Cardiac septum (tissue), 1 donor: ENCODE measurements at places on chromosomes 1 and 21. TPM values are rescaled to one million over a fixed set of nuclear protein-coding genes. Genes with fewer than 3 reads are reported as not detected.
A peak's percentile ranks its signal among the peaks of the same experiment; 100 is the strongest.

GRCh38 chr21:40575976-40576375, 271.0 kb downstream of the DSCAM start:
- no peak for DNase-seq

DNA sequence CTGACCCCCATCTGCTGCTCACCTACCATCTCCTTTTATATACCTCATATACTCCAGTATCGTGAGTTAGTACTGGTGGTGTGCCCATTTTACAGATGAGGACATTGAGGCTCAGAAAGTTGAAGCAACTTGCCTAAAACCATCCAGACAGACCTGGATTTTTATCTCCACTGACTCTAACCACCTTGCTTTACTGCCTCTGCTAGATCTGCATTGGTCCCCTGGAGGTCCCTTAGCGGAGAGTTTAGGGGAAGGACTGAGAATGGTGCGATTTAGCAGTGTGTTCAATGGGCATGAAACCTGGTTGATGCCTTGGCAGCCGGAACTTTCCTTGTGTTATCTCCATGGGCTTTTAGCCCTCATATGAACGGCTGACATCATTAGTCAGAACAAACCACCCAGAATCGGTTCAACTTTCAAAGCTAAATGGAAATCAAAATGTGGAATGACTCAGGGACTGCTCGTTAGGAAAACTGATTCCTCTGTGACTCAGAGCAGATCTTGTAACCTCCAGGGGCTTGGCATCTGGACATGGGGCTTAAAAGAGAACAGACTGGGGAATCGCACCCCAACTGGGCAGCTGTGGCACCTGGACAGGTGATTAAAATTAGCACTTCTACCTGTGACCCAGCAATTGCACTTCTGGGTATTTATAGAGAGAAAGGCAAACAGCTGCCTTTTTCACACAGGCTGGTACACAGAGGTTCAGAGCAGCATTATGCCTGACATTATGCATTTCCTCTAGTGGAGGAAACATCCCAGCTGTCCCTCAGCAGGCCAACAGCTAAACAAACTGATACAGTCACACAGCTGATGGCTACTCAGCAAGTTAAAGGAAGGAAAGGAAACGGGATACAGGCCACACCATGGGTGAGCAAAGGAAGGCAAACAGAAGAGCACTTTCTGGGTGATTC, 25.3 kb downstream of the TMEM51 start:
- no peak for DNase-seq

GRCh38 chr1:52756020-52756419, 29.8 kb downstream of the ZYG11B start:
- no peak for DNase-seq

Gene NR1I3
- not detected for total RNA-seq

Gene NBPF6
- total RNA-seq, result not detected

- no peak for DNase-seq
Observed at GRCh38 chr1:40755067-40755466, 28.5 kb upstream of the KCNQ4 start.

DNA sequence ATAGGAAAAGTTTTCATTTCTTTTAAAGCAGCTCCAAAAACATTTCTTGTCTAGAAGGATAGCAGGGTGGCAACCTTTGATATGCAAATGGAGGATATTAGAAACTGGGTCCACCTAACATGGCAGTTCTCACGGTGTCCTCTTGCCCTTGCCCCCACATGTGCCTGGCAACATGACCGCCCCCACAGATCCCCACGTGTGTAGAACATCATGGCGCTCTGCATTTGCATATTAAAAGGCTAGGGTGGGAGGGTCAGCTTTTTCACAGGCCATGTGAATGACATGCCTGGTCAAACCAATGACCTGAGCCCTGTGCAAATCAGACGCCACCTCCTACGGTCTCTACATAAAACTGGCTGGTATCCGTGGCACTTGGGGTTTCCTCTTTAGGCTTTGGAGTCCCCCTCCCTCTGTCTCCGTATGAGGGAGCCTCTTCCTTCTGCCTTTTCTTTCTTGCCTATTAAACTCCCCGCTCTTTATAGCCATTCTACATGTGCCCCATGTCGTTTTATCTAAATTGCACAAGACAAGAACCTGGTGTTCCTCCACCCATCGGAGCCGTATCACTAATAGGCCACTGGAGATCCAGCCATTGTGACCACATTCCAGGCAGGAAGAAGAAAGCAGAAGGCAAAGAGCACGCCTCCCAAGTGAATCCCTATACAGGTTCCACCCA, 71.3 kb downstream of the WDR4 start:
- no peak for DNase-seq

GRCh38 chr21:43868461-43868860, 3.4 kb downstream of the AGPAT3 start:
- DNase-seq, result peak; percentile 19

GRCh38 chr1:247459507-247459906, 1.6 kb upstream of the OR2B11 start:
- no peak for DNase-seq

DNA sequence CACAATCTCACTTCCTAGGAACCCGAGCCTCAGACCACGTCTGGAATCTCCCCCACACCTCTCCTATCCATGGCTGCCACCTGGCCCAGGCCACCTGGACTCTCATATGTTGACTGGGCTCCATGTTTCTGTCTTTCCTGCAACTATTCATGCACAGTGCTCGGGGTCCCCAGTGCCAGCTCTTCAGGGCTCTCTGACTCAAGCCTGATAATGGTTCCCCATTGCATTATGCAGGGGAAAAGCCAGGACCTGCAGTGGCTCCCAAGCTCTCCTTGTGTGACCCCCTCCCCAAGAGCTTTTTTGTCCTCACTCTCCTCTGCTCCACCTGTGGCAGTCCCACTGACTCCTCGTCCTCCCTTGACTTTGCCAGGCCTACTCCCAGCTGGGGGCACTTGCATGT, 417.6 kb downstream of the NPHP4 start:
- no peak for DNase-seq

DNA sequence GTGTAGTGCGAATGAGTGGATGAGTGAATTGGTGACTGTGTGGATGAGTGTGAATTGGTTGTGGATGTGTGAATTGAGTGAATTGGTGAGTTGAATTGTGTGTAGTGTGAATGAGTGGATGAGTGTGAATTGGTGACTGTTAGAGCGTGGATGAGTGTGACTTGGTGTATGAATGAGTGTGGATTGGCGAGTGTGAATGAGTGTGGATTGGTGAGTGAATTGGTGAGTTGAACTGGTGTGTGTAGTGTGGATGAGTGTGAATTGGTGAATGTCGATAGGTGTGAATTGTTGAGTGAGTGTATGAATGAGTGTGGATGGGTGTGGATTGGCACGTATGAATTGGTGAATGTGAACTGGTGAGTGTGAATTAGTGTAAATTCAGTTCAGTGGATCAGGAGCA, 7.7 kb downstream of the AURKAIP1 start:
- DNase-seq, result no peak

DNA sequence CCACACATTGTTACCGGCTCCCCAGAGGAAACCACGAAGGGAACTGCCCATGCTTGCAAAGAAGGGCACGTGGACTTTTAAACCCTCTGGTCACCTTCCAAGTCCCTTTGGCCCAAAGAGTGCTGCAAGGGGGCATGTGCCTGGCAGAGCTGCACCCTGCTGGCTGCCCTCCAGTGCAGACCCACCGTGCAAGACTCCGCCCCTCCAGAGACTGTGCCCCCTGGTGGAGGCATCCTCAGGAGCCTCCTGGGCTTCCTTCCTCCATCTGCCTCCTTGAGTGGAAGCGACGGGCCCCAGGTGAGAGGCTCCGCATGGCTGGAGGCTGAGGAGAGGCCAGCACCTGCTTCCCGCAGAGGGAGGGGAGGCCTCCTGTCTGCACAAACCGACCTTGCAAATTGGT, 100.6 kb downstream of the CRYAA start:
- DNase-seq, result no peak

Gene SH3D21
- total RNA-seq, result 3.3 TPM

Gene OR2T29
- not detected for total RNA-seq

GRCh38 chr1:50861772-50862171, 98.3 kb downstream of the FAF1 start:
- no peak for DNase-seq

GRCh38 chr1:19000065-19000464, 43.6 kb upstream of the IFFO2 start:
- DNase-seq, result no peak

- no peak for DNase-seq
Observed at GRCh38 chr1:240030236-240030635, 61.4 kb upstream of the FMN2 start.

DNA sequence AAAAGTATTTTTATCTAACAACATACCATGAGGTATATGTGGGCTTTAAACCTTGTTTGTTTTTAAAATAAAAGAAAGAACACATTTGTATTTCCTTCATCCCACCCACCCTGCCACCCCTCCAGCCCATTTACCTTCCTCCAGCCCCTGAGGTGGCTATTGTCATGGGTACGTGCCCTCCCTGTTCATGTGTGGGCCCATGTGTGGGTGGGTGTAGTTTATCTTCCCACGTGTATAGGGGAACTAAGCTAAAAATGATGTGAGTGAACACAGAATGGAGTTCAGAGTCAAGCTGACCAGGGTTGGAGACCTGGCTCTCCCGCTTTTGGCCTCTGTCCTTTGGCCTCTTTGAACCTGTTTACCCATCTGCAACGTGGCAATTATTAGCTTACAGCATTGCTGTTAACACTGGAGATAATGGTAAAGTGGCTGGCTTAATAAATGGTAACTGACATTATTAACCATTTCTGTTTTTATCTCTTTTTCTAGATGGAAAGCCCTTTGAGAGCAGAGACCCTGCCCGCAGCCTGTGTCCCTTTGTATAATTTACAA, 78.1 kb upstream of the WDR26 start:
- peak; percentile 7 for DNase-seq

GRCh38 chr1:151147132-151147503, 687 bp upstream of the SEMA6C start:
- no peak for DNase-seq

Gene DIO1
- total RNA-seq, result not detected

Gene ESPN
- total RNA-seq, result 0.32 TPM

- DNase-seq, result no peak
Observed at GRCh38 chr1:204575221-204576190, 59.3 kb downstream of the MDM4 start.
